ENCODE measurements at places on chromosomes 3 and 15. TPM values are rescaled to one million over a fixed set of nuclear protein-coding genes. Genes with fewer than 3 reads are reported as not detected.

DNA sequence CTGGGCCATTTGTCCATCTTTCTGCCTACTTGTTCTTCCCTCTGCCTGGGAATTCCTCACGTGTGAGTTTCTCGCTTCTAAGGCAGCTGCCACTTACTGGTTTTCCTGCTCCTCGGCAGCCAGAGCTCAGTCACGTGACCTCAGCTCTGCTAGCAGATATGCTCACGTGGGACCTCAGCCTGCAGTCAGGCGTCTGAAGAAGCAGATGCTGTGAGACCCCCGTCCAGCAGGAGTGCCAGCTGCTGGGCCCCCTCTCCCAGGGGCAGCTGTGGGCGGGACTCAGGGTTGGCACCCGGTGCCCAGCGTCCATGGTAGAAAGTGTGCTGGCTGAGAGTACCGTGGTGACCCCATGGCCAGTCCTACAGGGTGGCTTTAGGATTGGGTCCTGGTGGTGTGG is 161.3 kb upstream of the TLE3 start:
- no peak for DNase-seq

- no peak for DNase-seq
Observed at GRCh38 chr15:94234300-94234699, 2.9 kb downstream of the MCTP2 start.

GRCh38 chr3:52277972-52278509 is 408 bp downstream of the WDR82 start:
- DNase-seq, result no peak

- DNase-seq, result no peak
Observed at GRCh38 chr3:126956361-126956760, 26.6 kb upstream of the PLXNA1 start.

- DNase-seq, result no peak
Observed at GRCh38 chr15:96333131-96334016, 2.9 kb downstream of the NR2F2 start.

GRCh38 chr3:187550446-187550845 is 119.7 kb downstream of the SST start:
- DNase-seq, result no peak

The FGD5 gene
- total RNA-seq, result 15.3 TPM

GRCh38 chr3:105618556-105618955 is 250.3 kb downstream of the CBLB start:
- no peak for DNase-seq

GRCh38 chr3:157918402-157918801 is 187.8 kb downstream of the SHOX2 start:
- DNase-seq, result no peak

GRCh38 chr3:16412192-16412800 is 101.2 kb downstream of the RFTN1 start:
- no peak for DNase-seq

- no peak for DNase-seq
Observed at GRCh38 chr3:175046601-175047000, 187.5 kb downstream of the NAALADL2 start.

- DNase-seq, result no peak
Observed at GRCh38 chr3:196163666-196164493, 47.3 kb downstream of the ZDHHC19 start.

DNA sequence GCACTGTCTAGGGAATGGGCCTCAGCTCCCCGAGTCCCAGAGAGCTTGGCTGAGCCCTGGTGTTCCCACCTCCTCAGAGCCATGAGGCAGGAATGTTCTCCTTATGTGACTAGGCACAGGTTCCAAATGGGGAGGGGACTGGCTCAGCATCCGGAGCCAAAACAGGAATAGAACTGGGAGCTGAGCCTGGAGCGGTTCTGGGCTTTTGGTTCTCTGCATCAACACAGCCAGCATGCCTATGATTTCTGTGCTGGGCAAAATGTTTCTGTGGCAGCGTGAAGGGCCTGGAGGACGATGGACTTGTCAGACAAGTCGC is at the start of gene FAM131A:
FAM131A (plus strand) TSS at position 202 of the 316 bp plus-strand sequence; CDS start at position 233, 31 bp downstream.
- no peak for DNase-seq

DNA sequence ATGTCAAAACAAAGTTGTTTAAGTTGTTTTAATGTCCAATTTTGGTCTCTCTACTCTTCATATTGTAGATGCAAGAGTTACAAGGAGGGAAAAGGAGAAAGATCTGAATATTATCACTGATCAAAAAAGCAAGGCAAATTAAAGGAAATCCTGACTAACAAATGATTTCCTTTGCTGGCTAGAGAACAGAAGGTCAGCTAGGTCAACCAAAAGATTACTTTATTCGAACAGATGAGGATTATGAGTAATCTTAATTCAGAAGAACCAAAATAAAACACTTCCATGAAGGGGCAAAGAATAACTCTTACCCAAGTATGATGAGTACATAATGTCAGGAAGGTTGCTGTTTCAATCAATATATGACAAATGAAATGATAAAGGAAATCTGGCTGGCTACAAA is 33.8 kb downstream of the CPNE4 start:
- no peak for DNase-seq

GRCh38 chr3:160196511-160197104 is 28.6 kb upstream of the C3orf80 start:
- DNase-seq, result no peak

- DNase-seq, result no peak
Observed at GRCh38 chr15:33380406-33380805, 69.6 kb downstream of the RYR3 start.

GRCh38 chr15:44479343-44479742 is 51.9 kb downstream of the CTDSPL2 start:
- DNase-seq, result no peak

GRCh38 chr3:194308601-194309449 is 42.3 kb downstream of the CPN2 start:
- DNase-seq, result no peak

GRCh38 chr15:92677999-92678398 is 22.4 kb upstream of the FAM174B start:
- no peak for DNase-seq

- no peak for DNase-seq
Observed at GRCh38 chr3:173761161-173761560, 363.6 kb downstream of the NLGN1 start.

DNA sequence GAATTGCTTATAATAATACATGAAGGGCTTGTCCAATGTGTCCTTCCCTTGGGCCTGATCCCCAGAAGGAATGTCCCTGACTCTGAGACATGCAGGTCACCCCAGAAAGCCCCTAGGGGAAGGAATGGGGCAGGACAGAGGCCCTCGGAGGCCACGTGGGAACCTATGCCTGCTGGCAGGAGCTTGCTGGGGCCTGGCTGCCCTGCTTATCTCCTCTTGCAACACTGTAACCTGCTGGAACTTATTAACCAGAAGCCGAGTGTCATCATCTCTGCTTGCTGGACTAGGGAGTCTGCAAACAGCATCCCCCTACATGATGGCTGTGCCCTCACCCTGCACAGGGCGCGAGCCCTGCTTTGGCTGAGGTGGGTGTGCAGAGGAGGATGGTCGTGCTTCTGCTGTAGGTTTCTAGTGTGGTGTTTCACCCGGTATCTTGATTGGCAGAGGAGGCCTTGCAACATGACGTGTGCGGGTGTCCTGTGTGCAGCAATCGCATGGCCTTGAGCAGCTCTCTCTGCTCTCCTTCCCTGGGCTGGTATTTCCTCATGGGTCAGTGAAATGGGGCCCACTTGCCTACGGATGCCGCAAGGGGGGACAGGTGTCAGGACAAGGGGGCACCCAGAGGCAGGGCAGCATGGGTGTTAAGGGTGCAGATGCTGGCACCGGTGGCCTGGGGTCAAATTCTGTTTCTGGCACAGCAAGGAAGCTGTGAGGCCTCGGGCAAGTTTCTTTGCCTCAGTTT is 5.0 kb downstream of the CHST13 start:
- no peak for DNase-seq

DNA sequence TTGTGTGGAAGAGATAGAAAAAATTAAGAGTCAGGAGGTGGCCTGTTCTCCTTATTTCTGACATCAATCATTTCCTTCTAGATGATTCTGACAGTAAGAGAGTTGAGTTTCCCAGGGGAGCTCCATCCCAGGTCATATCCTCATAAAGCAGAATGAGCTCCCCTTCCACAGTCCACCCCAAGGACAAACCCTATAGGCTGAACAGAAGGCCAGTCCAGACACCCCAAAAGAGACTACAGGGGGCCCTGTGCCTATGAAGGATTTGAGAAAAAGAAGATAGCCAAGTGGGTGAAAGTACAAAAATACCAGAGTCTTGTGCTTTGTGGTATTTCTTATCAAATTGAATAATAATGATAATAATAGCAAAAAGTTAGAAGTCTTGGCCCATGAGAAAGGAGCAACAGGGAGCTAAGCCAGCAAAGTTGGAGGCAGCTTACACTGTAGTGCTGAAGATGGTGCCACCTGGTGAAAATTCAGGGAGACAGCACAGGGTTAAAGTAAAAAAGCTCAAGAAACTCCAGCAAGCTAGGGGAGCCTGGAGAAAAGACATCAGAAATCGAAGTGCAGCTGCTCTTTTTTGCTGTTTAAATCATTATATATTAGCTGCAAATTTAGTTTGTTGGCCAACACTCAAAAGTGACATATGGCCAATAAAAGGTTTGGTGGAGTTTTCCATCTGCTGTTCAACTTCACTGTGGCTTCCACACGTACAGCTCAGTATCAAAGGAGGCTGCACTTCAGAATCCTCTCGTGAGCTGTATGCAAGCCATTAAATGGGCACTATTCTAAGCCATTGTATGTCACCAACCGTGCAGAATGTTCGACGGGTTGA is 35.8 kb upstream of the SLC24A5 start:
- no peak for DNase-seq

DNA sequence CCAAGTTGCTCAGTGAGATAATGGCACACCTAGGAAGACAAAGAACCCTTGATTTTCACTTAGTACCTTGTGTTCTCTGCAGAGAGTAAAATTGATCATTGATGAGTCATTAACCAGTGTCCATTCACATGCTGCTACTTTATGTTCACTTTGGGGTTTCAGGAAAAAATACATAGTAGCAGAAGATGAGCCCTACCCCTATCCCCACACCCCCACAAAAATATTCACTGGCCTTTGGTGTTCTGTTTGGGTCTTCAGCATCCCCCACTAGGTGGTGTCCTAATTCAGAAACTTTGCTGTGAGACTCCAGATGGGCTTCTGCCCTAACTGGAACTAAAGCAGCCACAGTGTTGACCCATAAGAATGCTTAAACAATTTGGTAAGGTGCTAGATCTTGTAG is 178.8 kb downstream of the KLHL25 start:
- no peak for DNase-seq

DNA sequence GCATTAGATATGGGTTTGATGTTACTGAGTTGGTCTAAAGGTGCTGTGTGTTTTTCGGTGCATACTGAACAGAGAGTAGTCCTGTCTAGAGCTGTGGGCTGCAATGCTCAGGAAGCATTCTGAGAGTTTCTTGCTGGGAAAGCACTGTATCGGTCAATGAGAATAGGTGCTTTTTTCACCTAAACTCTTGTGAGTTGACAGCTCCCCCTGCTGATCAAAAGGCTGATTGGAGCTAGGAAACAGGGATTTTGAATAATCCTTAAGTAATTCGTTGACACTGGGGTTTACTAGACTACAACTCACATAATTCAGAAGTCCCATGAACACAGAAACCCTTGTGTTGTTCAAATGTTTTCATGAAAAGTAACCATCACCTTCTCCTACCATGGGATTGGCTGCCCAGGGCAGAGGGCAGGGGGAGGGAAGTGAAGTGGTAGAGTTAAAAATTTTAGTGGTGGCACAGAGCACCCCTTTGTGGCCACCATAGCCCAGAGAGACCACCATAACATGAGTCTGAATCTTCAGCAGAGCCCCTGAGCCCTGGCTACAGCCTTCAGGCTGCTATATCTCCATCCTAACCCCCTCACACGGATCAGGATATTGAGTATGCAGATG is 13.0 kb upstream of the MANF start:
- no peak for DNase-seq

DNA sequence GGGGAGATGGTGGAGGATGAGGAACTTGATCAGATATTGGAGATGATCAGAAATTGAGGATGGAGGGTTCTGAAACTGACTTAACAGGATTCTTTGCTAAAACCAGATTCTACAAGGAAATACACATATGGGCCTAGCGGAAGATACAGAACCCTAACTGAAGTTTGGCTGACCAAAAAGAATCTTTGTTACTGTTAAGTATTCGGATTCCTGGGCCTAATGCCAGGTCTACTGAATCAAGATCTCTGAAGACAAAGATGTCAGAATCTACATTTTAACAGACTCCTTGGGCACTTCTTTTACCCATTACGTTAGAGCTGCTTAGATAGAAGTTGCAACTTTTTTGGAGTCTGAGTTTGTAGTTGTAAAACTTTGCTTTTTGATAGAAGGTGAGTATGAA is 137.7 kb downstream of the FNDC3B start:
- DNase-seq, result no peak

The TM4SF1 gene
- total RNA-seq, result 0.26 TPM

GRCh38 chr15:46622851-46623250 is 988.0 kb downstream of the SQOR start:
- DNase-seq, result no peak

DNA sequence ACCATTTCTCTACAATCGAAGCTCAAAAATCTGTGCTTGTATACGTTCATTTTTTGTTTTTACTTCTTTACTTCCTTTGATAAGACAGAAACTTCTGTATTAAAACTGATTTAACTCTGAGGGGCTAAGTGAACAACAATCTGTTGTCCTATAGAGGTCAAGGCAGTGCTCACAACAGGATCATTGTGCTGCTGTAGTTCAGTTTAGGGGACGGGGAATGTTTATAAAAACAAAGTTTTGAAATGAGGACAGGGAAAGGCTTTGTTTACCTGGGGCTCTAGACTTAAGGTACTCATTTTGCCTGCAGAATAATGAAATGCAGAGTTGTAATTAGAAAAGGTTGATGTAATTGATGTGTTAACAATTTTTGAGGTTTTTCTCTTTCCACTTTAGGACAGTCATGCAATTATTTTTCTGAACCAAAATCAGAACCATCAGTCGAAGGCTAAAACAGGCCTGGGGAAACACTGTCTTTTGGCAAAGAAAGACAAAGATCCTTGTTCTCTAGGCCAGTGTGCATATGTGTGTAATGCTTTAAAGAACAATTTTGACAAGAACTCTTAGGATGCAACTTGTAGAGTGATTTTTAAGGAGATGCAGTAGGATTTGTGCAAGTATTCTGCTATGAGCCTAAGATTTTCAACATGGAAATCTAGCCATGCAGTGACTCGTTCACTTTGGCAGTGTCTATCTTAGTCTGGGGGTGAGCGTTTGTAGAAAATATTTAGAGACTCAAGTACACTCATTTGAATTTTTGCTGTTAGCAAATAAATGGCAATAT is 165.2 kb downstream of the PGPEP1L start:
- no peak for DNase-seq

- peak; percentile 97 for DNase-seq
Observed at GRCh38 chr3:127547761-127548605, 42.5 kb downstream of the TPRA1 start.

Measured in H1 (cell line).